ENCODE measurements at places on chromosomes 2 and 18.

- DNase-seq = no peak
Observed at GRCh38 chr2:98947554-98947953, 11.5 kb upstream of the CRACDL start.

DNA sequence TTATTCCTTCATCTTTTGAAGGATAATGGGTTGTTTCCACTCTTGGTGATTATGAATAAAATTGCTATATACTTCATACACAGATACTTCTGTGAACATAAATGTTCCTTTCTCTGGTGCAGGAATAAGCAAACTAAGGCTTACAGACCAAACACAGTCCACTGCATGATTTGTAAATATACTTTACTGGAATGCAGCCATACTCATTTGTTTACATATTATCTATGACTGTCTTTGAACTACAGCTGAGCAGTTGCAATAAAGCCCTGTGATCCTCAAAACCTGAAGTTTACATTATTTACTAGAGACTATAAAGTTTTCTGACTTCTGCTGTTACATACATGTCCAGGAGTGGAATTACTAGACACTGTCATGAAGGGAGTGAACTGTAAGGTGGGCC, 381.0 kb upstream of the CNTNAP5 start:
- DNase-seq = no peak

- peak; percentile 26 for DNase-seq
Observed at GRCh38 chr2:109128616-109129355, at the start of gene SH3RF3. Gene SH3RF3 (plus strand): TSS chr2:109129205.

GRCh38 chr18:13583576-13584550, 142.5 kb downstream of the FAM210A start:
- no peak for DNase-seq

DNA sequence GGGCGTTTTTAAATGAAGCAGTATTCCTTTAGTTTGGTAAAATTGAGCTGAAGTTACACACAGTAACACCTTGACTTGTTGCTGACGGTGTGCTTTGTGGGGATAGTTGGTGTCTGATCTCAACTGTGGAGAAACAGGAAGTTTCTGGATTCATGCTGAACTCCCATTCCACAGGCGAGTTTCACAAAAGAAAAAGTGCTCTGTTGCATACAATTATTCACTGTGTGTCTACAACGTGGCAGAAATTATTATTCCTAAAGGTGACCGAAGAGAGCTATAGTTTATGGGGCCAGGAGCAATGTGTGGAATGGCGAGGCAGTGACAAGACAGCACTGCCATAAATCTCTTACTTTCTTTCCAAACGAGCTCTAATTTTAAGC, 463 bp upstream of the CABYR start:
- DNase-seq = no peak

All from Kasumi-1 (cell line).